HAP-1 (cell line): ENCODE measurements at places on chromosomes 12 and 14.
A peak's percentile ranks its signal among the peaks of the same experiment; 100 is the strongest.

DNA sequence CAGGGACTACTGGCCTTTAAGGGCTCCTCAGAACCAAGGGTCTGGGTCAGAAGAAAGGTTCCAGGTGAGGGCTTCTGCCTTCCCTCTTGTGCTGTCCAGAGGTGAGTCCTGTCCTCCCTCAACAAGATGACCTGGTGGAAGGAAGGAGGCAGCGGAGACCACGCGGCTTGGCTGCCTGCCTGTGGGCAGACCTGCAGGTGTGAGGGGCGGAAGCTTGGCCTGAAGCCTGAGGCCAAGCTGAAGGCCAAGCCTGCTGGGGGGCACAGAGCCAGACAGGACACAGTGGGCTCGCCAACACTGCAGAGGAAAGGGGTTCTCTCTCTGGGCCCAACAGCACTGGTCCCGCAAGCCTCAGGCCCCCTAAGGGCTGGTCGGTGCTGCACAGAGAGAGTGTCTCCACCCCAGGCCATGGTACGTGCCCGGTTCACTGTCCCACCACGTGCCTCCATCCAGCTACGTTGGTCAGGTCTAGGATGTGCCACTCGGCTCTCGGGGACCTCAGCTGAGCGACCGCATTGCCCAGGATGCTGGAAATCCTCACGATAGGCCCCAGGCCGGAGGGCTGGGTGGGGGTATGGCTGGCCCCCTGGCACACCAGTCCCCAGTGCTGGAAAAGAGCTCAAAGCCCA, 170.0 kb upstream of the PRMT8 start:
- no peak for DNase-seq

- peak; percentile 33 for DNase-seq
Observed at GRCh38 chr14:96509457-96510090, 7.4 kb downstream of the PAPOLA start.

DNA sequence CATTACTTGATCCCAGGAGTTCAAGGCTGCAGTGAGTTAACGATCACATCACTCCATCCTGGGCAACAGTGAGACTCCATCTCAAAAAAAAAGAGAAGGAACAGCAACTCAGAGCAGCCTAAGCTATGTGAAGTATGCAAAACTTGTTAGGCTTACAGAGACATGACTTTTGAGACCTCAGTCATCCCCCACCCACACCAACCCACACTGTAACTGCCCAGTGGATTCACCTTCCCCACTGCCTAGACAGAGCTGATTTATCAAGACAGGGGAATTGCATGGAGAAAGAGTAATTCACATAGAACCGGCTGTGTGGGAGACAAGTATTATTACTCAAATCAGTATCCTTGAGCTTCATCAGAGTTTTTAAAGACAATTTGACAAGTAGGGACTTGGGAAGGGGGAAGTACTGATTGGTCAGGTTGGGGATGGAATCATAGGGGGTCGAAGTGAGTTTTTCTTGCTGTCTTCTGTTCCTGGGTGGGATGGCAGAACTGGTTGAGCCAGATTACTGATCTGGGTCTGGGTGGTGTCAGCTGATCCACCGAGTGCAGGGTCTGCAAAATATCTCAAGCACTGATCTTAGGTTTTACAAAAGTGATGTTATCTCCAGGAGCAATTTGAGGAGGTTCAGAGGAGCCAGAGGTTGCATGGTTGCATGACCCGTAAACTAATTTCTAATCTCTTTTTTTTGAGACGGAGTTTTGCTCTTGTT, 6.2 kb upstream of the WDR89 start:
- no peak for DNase-seq

DNA sequence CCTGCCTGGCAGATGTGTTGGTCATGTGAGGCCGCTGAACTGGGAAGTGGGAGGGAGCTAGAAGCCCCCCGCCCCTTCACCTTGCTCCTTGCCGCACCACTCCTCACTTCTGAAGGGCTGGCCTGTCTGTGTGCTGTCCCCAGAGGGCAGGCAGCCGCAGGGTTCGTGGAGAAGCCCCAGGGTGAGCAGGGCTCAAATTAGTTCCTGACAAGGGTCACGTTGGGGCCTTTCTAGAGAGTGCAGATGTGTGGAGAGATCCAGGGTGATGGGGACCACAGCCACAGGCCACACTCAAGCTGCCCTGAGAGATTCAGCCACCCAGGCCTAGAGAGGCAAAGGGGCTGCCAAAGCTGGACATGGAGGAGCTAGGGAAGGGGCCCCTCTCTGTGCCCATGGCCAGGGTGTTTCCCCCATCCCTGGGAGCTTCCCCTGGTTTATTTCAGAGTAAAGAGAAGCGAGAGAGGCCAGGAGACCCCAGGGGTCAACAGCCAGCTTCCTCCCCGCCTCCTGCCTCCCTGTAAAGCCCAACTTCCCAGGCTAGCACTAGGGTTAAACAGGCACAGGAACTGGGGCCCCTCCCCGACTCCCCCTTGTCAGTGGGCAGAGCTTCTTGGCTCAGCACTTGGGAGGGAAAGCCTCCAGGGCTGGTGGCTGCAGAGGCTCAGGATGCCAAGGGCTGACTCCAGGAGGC, 16.2 kb downstream of the SLC25A29 start:
- no peak for DNase-seq

DNA sequence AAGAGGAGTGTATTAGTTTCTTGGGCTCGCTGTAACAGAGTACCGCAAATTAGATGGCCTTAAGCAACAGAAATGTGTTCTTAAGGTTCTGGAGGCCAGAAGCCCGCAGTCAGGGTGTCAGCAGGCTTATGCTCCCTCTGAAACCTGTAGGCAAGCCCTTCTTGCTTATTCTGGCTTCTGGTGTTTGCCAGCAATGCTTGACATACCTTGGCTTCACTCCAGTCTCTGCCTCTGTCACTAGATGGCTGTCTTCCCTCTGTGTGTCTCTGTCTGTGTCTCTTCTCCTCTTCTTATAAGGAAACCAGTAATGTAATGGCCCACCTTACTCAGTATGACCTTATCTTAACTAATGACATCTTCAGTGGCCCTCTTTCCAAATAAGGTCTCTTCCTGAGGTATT, 85.1 kb downstream of the DERA start:
- DNase-seq = no peak

- no peak for DNase-seq
Observed at GRCh38 chr12:59119676-59120075, 199.4 kb upstream of the LRIG3 start.

- DNase-seq = no peak
Observed at GRCh38 chr12:50195832-50196231, 28.7 kb upstream of the CERS5 start.

GRCh38 chr14:61406675-61407074, 85.3 kb downstream of the PRKCH start:
- no peak for DNase-seq

DNA sequence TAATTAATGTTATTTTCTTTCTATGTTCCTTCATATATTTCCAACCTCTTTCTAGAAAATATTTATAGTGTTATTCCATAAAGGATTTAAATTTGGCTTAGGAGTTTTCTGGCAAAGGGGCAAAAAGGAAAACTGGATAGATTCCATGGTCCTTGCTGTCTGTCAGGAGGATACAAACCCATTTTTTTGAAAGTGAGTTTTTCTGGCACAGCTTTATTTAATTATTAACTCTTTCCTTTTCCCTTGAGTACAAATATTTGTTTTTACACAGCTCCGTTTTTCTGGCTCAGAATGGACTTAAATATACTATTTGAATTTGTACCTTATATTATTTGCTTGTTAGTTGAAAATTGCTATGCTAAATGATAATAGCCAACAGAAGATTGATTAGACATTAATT, 56.3 kb downstream of the MNAT1 start:
- no peak for DNase-seq

- DNase-seq = no peak
Observed at GRCh38 chr12:645563-646071, 17.6 kb downstream of the NINJ2 start.

DNA sequence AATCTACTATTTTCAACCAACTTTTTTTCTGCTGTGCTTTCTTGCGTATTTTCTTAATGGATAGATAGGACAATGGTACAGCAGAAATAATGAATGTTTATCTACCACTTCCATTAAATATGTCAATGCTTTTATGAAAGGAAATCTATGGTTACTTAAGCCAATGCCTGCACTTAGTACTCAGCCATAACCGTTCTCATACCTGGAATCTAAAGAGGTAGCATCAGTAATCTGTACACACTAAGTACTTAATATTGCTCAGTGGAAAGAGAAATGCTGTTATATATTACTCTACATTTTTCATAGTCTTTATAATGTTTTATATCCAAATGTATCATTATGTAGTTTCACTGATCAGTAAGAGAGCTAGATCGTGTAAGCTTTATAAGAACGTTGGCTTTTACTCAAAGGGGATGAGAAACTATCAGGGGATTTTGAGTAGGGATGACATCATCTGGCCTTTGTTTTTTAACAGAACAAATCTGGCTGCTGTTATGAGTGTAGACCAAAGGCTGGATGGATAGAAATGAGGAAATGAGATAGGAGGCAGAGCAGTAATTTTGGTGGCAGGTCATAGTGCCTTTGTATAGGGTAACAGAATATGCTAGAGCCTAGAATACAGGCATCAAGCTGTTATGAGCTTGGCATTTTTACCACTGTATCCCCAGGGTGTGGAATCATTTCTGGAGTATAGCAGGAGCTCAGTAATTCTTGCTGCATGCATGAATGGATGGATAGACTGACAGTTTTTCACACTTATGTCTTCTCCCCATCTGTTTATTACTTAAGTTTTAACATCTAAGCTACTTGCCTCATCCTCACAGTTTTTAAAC, 34.0 kb downstream of the ALG10B start:
- no peak for DNase-seq

GRCh38 chr14:92630367-92630766, 116.8 kb downstream of the RIN3 start:
- DNase-seq = no peak
